DMS79 (cell line): ENCODE measurements at places on chromosomes 4 and X.

DNA sequence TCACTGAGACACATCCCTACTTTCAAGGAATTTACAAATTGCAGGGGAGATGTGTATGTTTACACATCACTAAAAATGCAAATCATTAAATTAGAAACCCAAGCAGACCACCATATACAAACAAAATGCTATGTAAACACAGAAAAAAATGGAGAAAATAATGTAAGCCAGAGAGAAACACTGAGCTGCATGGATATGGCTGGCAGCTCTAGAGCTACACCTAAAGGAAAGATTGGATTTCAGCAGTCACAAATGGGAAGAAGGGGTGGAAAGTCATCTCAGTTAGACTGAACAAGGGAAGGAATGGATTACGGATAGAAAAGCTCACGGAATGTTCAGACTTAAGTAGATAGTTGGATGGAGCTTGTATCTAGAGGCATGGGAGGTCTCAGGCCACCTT is 186.3 kb downstream of the MOSPD2 start:
- no peak for DNase-seq

- DNase-seq = no peak
Observed at GRCh38 chr4:10129196-10130177, 12.9 kb upstream of the WDR1 start.

GRCh38 chr4:10281996-10282395 is 165.4 kb upstream of the WDR1 start:
- no peak for DNase-seq

- DNase-seq = no peak
Observed at GRCh38 chrX:122813876-122814275, 370.2 kb upstream of the GRIA3 start.

GRCh38 chr4:126097155-126097799 is 782.5 kb downstream of the FAT4 start:
- no peak for DNase-seq

DNA sequence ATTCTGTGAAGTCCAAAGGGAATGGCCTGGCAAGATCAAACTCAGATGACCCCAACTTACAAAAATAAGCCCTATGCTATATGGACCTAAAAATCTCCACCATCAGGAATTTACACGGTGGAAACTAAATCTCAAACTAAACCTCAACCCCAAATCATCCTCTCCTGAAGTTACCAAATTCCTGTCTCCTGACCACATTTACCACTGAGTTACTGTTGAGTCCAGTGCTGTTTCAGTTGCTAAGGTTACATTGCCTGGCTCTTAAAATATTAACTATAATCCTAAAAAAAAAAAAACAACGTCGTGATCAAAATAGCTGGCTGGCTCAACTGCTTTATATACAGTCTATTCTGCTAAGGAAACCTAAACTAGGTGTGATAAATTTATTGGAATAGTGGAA is 315.2 kb upstream of the SLIT2 start:
- no peak for DNase-seq

DNA sequence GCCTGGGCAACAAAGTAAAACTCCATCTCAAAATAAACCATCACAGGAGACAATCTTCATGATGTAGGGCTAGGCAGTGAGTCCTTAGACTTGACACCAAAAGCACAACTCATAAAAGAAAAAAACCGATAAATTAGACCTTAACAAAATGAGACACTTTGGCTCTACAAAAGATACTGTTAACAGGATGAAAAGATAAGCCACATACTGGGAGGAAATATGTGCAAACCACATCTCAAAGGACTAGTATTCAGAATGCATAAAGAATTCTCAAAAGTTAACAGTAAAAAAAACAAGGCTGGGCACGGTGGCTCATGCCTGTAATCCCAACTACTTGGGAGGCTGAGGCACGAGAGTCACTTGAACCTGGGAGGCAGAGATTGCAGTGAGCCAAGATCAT is 13.2 kb downstream of the EFHC2 start:
- DNase-seq = no peak

GRCh38 chr4:164482758-164483157 is 271.2 kb upstream of the SMIM31 start:
- DNase-seq = no peak

DNA sequence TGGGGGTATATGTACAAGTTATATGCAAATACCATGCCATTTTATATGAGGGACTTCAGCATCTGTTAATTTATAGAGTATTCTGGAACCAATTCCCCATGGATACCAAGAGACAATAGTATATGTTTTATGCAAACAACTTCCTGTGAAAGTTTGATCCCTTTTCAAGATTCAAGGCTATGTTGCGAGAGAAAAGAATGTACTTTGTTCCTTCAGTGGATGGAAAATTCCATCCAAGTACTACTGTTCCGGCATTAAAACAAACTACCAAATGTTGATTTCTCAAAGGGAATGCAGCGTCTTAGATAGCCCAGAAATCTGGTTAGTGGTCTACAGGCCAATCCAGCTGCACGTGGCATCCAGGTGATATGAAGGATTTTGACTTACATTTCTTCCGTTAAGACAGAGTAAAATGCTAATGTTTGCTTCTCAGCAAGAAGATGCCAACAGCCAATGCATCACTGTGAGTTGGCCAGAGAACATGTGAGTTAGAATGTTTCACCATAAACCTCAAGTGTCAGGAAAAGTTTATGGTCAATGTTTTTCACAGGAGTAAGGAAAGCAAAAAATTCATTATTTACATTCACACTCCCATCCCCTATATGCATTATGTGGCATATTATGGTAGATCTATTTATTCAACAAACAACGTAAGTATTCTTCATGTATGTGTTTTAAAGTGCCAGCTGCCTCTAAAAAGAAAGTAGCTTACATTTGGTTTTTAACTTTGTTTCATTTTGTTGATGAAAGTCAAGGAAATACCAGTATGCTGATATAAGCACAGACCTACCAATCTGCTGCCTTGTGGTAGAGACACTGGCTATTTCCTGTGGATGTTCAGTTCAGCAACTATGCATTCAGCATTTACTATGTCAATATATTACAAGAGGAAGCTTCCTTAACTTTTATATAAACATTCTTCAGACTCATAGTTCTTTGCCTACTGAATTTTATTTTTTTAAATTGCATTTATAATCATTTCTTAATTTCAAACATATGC is 44.4 kb downstream of the METTL14 start:
- no peak for DNase-seq
